ENCODE measurements at places on chromosomes 1 and 21. TPM values are rescaled to one million over a fixed set of nuclear protein-coding genes. Genes with fewer than 3 reads are reported as not detected.

LCE1A gene
- not detected for total RNA-seq

DNA sequence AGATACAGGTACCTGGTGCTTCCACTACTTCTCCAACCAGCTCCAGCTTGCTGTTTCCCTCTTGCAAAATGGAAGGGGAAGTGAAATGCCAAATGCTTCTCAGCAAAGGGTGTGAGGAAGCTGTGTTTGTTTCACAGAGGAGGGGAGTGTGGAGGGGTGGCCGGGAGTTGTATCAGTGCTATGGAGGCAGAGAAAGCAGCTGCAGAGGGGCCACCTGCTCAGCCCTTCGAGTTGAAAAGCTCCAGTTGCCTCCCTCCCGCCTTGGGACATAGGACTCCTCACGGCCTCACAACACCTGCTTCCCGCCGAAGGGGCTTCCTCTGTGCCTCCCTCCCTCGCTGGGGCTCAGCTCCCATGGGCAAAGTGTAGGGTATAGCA is 12.1 kb upstream of the LINGO4 start:
- no peak for DNase-seq

GRCh38 chr1:232863544-232864275 is 58.5 kb downstream of the MAP10 start:
- DNase-seq = no peak

STIL gene
- total RNA-seq = 7.9 TPM

ZNF593OS gene
- not detected for total RNA-seq

NHLH1 gene
- not detected for total RNA-seq

RGS8 gene
- not detected for total RNA-seq

All from Peyer's patch (tissue), 4 donors.